Esophagus squamous epithelium (tissue), 5 donors: ENCODE measurements at places on chromosomes 12 and 14.
A peak's percentile ranks its signal among the peaks of the same experiment; 100 is the strongest.

DNA sequence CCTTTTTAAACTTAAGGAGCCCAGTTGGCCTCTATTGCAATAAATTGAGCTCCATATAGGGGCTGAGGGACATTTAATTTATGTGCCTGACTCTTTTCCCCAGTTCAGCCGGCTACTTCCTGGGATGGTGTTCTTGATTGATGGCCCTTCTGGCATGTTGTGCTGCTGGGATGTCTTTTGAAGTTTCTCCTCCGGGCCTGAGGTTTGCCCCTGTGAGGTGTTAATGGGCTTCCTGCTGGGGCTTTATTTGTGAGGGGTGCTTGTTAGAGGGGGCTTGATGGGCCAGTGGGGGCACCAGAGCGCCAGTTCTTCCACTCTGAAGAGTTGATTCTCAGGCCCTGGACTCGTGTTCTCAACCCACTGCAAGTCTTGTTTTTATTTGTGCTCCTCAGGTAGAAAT lies 69.6 kb downstream of the CHST11 start:
- H3K27ac ChIP-seq: no peak overlapping the region
- H3K27me3 ChIP-seq: no peaks in the 10 kb centered on the region
- no peak for DNase-seq
- H3K4me1 ChIP-seq: peaks cover 24% of the 10 kb centered on the region

GRCh38 chr12:120674097-120674636 lies 12.8 kb upstream of the MLEC start:
- H3K27me3 ChIP-seq: no peaks in the 10 kb centered on the region
- no peak overlapping the region for H3K4me3 ChIP-seq
- peaks cover 15% of the 10 kb centered on the region for H3K4me1 ChIP-seq
- H3K27ac ChIP-seq: no peak overlapping the region
- no peak for DNase-seq

GRCh38 chr12:129211862-129212630 lies 358.8 kb downstream of the GLT1D1 start:
- no peak overlapping the region for H3K4me3 ChIP-seq
- no peak overlapping the region for H3K27ac ChIP-seq
- H3K27me3 ChIP-seq: no peaks in the 10 kb centered on the region
- DNase-seq: no peak

GRCh38 chr14:30005114-30005808 lies 77.6 kb upstream of the PRKD1 start:
- H3K27ac ChIP-seq: no peak overlapping the region
- H3K36me3 ChIP-seq: no peaks in the 10 kb centered on the region
- no peaks in the 10 kb centered on the region for H3K4me1 ChIP-seq
- no peaks in the 10 kb centered on the region for H3K27me3 ChIP-seq
- H3K4me3 ChIP-seq: no peak overlapping the region

GRCh38 chr12:89651192-89651591 lies 57.4 kb downstream of the ATP2B1 start:
- H3K4me3 ChIP-seq: no peak overlapping the region
- no peak overlapping the region for H3K27ac ChIP-seq
- DNase-seq: no peak
- H3K36me3 ChIP-seq: no peaks in the 10 kb centered on the region

DNA sequence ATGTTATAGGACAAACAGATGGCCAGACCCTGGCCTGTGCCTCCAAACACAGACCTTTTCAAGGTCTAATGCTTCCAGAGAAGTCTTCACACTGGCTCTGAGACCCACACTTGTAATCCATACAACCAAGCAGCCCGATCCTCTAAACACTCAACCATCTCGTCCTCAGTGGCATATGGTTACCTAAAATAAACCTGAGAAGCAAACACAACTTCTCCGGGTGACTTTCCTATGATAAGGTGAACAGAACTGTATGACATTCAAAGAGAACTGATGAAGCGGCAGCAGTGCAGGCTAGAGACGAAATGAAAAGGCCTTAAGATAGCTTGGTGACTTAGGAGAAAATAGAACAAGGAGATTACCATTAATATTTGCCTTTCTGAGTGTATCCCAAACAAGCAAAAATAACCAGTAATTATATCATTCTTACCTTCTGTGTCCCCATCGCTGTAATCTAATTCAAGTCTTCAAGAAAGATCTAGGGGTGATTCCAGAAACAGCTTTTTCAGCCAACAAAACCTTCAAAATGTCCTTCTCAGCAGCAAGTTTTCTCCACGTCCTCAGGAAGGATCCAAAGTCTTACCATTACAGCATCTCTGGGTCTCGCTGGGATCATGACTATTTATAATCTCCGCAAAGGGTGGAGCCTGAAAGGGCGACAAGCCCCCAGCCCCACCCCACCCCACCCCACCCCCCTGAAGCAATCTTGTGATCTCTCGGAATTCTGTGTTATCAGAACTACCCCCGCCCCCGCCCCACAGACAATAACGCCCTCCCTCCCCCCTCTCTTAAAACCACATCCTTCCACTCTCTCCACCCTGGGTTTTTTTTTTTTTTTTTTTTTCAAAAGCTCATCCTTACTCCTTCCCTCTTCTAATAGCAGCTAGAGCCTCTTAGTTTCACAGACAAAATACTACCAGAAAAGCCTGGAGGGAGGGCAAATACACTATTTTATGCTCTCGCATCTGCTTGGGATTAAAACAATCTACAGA lies at the start of gene SLC2A3:
TSS of gene SLC2A3 (minus strand) at position 598 of the 992 bp plus-strand sequence. CDS start at position 445, 153 bp downstream.
- H3K36me3 ChIP-seq: no peaks in the 10 kb centered on the region
- no peaks in the 10 kb centered on the region for H3K27me3 ChIP-seq
- H3K4me3 ChIP-seq: peak within 1 kb of the TSS; percentile 68
- peak; percentile 45 for DNase-seq
- H3K27ac ChIP-seq: peak within 1 kb of the TSS; percentile 87
